Chondrocyte (in vitro differentiated cells): ENCODE measurements at places on chromosomes 2 and 18. TPM values are rescaled to one million over a fixed set of nuclear protein-coding genes. Genes with fewer than 3 reads are reported as not detected.

DNA sequence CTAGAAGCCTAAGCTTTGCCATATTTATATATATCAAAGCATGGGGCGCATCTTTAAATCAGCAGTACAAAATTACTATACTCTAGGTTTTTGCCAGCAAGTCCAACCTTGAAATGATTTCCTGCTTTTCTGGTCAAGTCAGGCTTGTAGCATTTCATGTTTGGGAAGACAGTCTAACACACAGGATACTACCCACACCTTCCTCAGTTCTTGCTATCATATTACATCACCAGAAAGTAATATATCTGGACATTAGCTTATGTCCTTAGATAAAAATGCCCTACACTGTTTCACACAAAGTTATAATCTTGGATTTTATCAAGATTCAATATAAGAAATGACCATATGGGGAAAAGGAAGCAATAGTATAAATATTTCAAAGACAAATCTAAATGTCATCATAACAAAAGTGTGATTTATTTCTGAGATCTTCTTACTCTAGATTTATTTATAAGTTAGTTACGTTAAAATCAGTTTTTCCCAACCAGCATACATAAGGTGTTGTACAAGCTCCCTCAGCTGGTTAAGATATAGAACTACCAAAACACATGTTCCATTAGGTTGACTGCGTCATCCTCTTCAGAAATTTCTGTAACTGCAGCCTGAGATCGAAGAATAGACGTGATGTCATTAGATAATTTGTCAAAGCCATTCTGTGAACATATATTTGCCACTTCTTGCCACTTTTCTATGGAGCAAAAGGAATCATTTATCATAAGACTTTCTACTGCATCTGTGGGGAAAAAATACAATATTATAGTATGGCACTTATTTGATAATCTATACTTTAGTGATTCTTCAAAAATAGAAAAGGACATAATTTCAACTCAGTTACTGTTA, 56.6 kb downstream of the CLHC1 start:
- H3K4me3 ChIP-seq: no peak overlapping the region
- no peaks in the 10 kb centered on the region for H3K36me3 ChIP-seq
- DNase-seq: no peak
- no peaks in the 10 kb centered on the region for H3K27me3 ChIP-seq
- H3K27ac ChIP-seq: peak overlapping the region; percentile 53
- peaks cover 14% of the 10 kb centered on the region for H3K4me1 ChIP-seq

DNA sequence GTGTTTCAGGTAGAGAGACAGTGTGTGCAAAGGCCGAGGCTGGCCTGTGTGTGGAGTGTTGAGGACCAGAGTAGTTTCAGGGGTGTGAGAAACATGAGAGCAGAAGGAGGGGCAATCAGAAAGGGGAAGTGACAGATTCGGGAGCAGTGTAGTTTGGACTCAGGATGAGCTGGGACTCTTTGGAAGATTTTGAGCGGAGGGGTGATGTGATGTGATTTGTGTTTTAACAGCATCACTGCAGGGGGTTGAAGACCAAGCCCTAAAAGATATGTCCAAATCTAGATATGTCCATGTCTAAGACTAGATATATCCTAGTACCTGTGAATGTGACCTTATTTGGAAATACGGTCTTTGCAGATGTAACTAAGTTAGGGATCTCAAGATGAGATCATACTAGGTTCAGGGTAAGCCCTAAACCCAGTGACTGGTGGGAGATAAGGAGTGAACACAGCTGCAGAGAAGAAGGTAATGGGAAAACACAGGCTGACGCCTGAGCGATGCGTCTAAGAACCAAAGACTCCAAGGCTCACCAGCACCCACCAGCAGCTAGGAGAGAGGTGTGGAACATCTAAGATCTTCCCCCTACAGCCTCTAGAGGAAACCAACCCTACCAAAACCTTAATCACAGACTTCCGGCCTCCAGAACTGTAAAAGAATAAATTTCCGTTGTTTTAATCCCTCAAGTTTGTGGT, 38.5 kb upstream of the MYO3B start:
- H3K27ac ChIP-seq: no peak overlapping the region
- no peaks in the 10 kb centered on the region for H3K27me3 ChIP-seq
- no peak for DNase-seq
- peaks cover 2% of the 10 kb centered on the region for H3K36me3 ChIP-seq

GRCh38 chr2:168683996-168684395, 118.4 kb upstream of the NOSTRIN start:
- DNase-seq: no peak
- H3K27me3 ChIP-seq: no peaks in the 10 kb centered on the region
- peak overlapping the region; percentile 69 for H3K27ac ChIP-seq

DNA sequence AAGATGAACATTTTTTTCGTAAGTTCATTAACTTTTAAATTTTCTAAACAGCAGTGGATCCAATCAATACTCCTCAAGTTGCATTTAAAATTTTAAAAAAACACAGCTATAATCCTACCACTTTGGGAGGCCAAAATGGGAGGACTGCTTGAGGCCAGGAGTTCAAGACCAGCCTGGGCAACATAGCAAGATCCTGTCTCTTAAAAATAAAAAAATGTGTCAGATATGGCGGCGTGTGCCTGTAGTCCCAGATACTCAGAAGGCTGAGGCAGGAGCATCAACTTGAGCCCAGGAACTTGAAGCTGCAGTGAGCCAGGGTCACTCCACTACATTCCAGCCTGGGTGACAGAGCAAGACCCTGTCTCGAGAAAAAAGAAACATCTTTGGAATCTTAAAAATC, 59.8 kb upstream of the RNU4ATAC start:
- no peak for DNase-seq
- H3K4me3 ChIP-seq: no peak overlapping the region
- H3K27me3 ChIP-seq: no peaks in the 10 kb centered on the region
- peaks cover 45% of the 10 kb centered on the region for H3K4me1 ChIP-seq

- no peak overlapping the region for H3K4me3 ChIP-seq
- no peak for DNase-seq
- H3K27me3 ChIP-seq: no peaks in the 10 kb centered on the region
- H3K27ac ChIP-seq: no peak overlapping the region
- peaks cover 34% of the 10 kb centered on the region for H3K4me1 ChIP-seq
Measured at GRCh38 chr2:223578846-223579245, 23.3 kb downstream of the SCG2 start.

ARHGEF33 gene
- 0.28 to 0.87 TPM (median 0.51 TPM) in 3 replicates for total RNA-seq

- no peaks in the 10 kb centered on the region for H3K27me3 ChIP-seq
- no peaks in the 10 kb centered on the region for H3K36me3 ChIP-seq
- no peak for DNase-seq
Measured at GRCh38 chr18:56815926-56816325, 164.8 kb downstream of the WDR7 start.

DNA sequence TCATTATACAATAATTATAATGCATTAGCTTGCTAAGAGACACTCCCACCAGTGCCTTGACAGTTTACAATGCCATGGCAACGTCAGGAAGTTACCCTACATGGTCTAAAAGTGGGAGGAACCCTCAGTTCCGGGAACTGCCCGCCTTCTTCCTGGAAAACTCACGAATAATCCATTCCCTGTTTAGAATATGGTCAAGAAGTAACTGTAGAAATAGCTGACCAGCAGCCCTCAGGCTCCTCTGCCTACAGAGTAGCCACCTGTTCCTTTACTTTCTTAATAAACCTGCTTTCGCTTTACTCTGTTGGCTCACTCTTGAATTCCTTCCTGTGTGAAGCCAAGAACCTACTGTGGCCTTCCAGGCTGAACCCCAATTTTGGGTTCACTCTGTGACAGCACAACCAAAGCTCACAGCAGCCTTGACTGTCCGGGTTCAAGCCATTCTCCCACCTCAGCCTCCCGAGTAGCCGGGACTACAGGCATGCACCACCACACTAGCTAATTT, 20.0 kb upstream of the PTPN2 start:
- no peak for DNase-seq
- no peak overlapping the region for H3K27ac ChIP-seq
- no peaks in the 10 kb centered on the region for H3K36me3 ChIP-seq

ADAM23 gene
- total RNA-seq: 19.2 to 24.5 TPM (median 22.7 TPM) in 3 replicates

GRCh38 chr2:98731894-98732349, 990 bp upstream of the MGAT4A start:
- peak overlapping the region; percentile 68 for H3K4me3 ChIP-seq
- H3K27ac ChIP-seq: no peak overlapping the region
- no peaks in the 10 kb centered on the region for H3K36me3 ChIP-seq

DNA sequence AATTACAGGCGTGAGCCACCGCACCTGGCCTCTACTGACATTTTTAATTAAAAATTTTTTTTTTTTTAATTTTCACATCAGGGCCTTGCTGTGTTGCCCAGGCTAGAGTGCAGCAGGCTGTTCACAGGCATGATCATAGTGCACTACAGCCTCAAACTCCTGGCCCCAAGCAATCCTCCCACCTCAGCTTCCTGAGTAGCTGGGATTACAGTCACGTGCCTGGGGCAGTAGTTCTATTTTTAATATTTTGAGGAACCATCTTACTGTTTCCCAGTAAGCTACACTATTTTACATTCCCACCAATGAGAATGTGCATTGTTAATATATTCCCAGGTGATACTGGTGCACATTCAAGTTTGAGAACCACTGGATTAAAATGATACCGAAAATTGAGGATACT, 92.7 kb downstream of the WDSUB1 start:
- no peak for DNase-seq
- no peak overlapping the region for H3K4me3 ChIP-seq
- H3K27ac ChIP-seq: no peak overlapping the region
- H3K27me3 ChIP-seq: no peaks in the 10 kb centered on the region

- H3K36me3 ChIP-seq: peaks cover 11% of the 10 kb centered on the region
- H3K4me1 ChIP-seq: peaks cover 22% of the 10 kb centered on the region
Measured at GRCh38 chr18:68714366-68714711, 569 bp downstream of the TMX3 start.

DNA sequence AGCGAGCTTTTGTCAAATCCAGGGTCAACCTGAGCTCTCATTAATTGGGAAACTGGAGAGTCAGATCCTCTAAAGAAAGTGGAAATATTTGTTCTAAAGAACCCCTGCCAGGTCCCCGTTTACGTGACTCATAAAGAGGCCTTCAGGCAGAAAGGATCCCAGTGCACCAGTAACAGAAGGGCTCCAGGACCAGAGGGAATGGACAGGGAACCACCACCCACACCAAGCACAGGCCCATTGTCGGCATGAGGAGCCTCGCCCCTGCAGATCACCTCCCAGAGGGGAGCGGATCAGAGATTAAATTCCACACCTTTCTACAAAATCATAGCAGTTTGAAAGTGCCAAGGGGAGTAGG, 16.4 kb upstream of the C1QL2 start:
- no peaks in the 10 kb centered on the region for H3K36me3 ChIP-seq
- peaks cover 7% of the 10 kb centered on the region for H3K27me3 ChIP-seq
- no peak for DNase-seq
- H3K4me1 ChIP-seq: peaks cover 10% of the 10 kb centered on the region
- no peak overlapping the region for H3K27ac ChIP-seq
- no peak overlapping the region for H3K4me3 ChIP-seq

DNA sequence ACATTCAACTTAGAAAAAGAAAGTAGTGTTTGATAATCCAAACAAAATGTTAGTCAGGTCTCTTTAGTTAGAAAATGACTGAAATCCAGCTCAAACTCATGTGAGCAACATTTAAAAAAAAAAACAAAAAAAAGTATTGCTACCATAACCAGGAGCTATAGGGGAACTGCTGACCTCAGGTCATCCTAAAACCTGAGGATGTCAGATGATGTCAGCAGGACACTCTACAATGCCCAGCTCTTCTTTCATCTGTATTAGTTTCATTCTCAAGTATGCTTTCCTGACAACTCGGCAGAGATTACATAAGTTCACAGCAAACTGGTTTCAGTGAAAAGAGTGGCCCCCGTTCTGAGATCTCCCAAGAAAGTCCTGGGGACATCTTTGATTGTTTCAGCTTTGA, 4.2 kb upstream of the ESCO1 start:
- no peak overlapping the region for H3K4me3 ChIP-seq
- no peaks in the 10 kb centered on the region for H3K27me3 ChIP-seq

DNA sequence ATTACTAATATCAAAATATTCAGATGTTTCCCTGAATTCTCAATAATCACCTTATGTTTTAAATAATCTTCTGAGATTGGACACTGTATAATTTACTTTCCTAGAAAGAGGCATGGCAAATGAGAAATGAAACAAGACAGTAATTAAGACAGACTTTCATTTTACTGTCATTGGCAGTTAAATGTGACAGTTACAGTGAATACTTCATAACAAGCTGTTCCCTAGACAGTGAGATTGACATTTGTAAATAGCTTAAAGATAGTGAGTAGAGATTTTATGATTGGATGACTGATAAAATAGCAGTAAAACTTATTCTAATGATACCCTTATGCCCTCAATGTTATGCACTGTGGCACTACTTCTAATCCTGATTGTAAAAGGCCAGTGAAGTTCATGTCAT, 524.9 kb upstream of the TMEFF2 start:
- DNase-seq: no peak
- no peaks in the 10 kb centered on the region for H3K36me3 ChIP-seq
- H3K4me1 ChIP-seq: no peaks in the 10 kb centered on the region
- no peaks in the 10 kb centered on the region for H3K27me3 ChIP-seq
- no peak overlapping the region for H3K4me3 ChIP-seq
- no peak overlapping the region for H3K27ac ChIP-seq

DNA sequence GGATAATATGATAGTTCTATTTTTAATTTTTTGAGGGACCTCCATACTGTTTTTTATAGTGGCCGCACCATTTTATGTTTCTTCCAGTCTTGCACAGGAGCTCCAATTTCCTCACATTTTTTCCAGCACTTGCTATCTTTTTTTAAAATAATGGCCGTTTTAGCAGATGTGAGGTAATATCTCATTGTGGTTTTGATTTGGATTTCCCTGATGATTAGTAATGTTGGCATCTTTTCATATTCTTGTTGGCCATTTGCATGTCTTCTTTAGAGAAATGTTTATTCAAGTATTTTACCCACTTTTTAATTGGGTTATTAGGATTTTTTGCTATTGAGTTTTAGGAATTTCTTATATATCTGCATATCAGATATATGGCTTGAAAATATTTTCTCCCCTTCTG, 29.9 kb upstream of the NAPG start:
- peaks cover 4% of the 10 kb centered on the region for H3K4me1 ChIP-seq
- no peaks in the 10 kb centered on the region for H3K27me3 ChIP-seq
- no peaks in the 10 kb centered on the region for H3K36me3 ChIP-seq
- H3K4me3 ChIP-seq: no peak overlapping the region
- DNase-seq: no peak
- no peak overlapping the region for H3K27ac ChIP-seq

LRP1B gene
- total RNA-seq: 0.03 to 0.65 TPM (median 0.25 TPM) in 3 replicates

GRCh38 chr2:157367704-157368103, 42.1 kb upstream of the ERMN start:
- H3K27ac ChIP-seq: no peak overlapping the region
- H3K4me1 ChIP-seq: peaks cover 20% of the 10 kb centered on the region
- H3K4me3 ChIP-seq: no peak overlapping the region

CCDC141 gene
- not detected in 3 replicates for total RNA-seq
